Activated naive CD4-positive, alpha-beta T cell treated with anti-CD3 and anti-CD28 coated beads, Interleukin-2, amount 50 U/mL, for 72 hours (primary cell): ENCODE measurements at places on chromosomes 7 and 10.

GRCh38 chr7:71679480-71679879, 547.5 kb downstream of the GALNT17 start:
- DNase-seq = no peak

GRCh38 chr10:114881901-114882300, 56.1 kb upstream of the TRUB1 start:
- no peak for DNase-seq

DNA sequence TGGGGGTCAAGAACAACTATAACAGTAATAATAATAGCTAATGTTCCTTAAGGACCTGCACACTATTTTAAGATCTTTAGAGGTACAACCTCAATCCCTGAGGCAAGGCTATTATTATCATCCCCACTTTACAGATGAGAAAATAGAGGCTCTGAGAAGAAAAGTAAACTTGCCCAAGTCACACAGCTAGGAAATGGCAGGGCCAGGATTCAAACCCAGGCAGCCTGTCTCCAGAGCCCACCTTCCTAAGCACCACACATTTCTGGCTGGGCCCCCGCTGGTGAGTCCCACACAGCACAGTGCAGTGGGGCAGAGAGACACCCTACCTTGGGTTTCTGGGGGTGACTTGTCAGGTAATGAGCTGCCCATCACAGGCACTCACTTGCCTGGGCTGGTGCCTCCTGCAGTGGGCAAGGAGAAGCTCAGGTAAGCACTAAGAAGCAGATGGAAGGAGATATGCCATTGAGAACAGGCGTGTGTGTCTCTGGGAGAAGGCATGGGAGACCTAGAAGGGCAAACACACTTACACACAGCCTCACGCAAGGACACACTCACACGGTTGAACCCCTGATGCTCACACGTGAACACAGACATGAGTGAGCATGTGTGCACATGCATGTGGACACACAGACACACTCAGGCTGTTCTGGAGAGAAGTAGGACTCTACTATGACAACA, 104.4 kb upstream of the ZMIZ1 start:
- DNase-seq = no peak

DNA sequence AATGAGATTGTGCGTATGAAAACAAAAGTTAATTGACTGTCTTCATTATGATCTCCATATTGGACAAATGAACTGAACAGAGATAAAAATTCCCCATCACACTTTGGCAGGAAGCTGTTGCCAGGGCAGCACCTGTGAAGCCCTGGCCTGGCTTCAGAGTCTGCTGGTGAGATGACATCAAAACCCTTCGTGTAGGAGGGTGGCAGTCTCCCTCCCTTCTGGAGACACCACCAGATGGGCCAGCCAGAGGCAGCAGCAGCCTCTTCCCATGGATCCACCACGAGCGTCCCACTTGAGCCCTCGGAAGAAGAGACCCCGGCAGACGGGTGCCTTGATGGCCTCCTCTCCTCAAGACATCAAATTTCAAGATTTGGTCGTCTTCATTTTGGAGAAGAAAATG, at the start of gene DNTT:
Gene DNTT, plus strand, starts transcription at position 205 of the 400 bp plus-strand sequence. Its CDS starts 64 bp downstream, at position 269.
- DNase-seq = no peak

DNA sequence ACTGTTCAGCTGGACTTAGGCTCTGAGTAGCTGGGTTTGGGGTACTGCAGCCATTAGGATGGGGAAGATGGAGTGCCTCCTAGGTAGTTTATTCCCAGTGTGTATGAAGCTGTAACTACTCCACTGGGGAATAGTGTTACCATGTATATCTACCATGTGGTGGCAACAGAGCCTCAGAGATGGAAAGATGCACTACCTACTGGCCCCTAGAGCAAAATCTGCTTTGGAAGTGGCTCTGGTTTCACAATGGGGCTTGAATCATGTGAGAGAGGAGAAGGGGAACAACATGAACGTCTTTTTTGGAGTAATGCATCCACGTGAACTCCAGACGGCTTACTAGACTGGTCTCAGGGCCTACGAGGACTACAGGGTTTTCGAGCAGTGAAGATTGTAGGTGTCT, 167.3 kb downstream of the CALCR start:
- no peak for DNase-seq
